ENCODE measurements at places on chromosomes 1 and 21.

DNA sequence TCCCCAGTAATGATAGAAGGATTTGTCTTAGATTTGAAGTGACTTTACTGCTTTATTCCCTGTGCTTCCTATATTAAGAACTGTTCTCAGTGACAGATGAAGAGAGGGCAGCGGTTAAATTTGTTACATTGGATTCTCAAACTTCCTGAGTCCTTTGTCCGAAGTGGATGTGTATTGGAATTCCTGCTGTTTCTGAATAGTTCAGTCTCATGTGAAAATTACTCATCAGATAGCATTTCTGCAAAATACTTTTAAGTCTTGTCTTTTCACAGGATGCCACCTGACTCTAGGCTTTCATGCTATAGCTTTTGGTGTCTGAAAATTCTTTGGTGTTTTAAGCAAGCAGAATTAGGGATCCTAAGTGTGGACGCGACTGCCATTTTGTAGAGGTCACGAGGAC is 83.6 kb downstream of the PRDM2 start:
- DNase-seq = peak; percentile 36

DNA sequence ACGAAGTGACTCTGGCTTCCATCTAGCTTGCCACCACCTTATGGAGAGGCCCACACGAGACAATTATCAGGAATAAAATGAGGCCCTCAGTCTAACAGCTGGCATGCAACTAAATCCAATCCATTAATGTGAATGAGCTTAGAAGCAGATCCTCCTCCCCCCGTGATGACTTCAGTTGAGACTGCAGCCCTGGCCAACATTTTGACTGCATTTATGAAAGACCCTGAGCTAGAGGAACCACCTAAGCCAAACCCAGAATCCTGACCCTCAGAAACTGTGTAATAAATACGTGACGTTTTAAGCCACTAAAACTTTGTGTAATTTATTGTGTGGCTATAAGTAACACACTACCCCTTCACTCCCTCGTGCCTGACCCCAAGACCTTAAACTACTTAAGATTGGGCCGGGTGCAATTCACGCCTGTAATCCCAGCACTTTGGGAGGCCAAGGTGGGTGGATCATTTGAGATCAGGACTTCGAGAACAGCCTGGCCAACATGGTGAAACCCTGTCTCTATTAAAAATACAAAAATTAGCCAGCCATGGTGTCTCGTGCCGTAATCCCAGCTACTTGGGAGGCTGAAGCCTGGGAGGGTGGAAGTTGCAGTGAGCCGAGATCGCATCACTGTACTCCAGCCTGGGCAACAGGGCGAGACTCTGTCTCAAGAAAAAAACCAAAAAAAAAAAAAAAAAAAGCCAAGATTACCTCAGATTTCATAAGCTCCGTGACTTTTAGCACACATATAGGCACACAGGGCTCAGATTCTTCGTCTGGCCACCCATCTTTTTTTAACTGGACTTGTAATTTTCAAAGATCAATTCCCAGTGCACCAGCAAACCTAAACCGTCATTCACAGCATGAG is 72.5 kb downstream of the ENAH start:
- DNase-seq = no peak

DNA sequence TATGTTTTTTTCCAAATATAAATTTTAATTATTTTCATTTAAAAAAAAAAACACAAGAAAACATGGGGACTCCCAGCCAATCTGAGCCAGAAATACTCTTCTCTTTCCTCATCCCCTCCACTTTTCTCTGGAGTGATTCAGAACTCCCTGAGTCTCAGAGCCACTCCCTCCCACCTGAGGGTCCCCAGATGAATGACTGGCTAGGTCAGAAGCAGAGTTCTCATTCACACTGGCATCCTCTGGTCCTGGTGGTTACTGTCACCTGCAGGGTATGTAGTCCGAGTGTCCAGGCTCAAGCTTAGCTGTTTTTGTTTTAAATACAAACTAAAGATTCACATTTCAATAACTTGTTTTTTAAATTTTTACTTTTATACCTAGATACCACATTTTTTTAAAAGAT is 6.3 kb downstream of the HMGCS2 start:
- DNase-seq = no peak

DNA sequence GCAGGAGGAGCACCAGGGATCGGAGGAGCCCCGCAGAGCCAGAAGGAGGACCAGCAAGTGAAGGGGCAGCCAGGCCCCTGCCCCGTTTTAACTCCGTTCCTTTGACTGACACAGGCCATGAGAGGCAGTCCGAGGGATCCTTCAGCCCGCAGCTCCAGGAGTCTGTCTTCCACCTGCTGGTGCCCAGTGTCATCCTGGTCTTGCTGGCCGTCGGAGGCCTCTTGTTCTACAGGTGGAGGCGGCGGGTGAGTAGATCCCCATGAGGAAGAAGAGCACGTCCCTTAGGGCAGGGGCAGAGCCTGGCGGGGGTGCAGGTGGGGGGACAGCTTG is 13.3 kb downstream of the CSF1 start:
- DNase-seq = no peak

- no peak for DNase-seq
Observed at GRCh38 chr1:165226326-165226725, 130.2 kb downstream of the LMX1A start.

DNA sequence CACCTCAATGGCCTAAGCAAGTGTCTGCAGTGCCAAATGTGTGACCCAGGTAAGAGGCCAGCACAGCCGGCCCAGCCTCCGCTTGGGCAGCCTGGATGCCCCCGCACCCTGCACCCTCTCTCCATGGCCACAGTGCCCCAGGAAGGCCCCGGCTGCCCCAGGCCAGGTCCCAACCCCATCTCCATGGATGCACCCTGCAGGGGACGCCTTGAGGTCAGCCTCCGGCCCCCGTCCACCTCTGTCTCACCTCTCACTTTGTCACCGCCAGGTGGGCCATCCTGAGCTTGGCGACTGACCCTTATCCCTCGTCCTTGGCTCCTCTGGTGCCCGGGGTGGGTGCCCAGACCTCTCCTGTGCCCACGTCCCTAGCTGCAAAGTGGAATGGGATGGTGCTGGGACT is 2.2 kb downstream of the TNFRSF14 start:
- no peak for DNase-seq

DNA sequence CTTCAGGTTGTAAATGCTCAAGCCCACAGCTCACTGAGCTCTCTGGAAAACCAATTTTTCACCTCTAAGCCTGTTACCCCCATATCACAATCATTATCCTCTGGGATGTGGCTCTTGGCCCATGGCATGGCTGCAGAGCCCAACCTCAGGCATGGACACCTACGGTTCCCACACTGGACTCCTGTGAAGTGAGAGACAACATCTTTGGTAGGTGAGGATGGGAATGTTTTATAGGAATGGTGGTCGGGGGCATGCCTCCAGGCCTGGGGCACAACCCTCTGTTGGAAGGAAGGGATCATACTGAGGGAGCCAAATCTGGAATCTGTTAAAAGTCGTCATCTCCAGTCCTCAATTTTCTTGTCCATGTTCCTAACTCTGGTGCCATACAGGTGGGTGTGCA is 179.1 kb downstream of the FOXD2 start:
- no peak for DNase-seq

DNA sequence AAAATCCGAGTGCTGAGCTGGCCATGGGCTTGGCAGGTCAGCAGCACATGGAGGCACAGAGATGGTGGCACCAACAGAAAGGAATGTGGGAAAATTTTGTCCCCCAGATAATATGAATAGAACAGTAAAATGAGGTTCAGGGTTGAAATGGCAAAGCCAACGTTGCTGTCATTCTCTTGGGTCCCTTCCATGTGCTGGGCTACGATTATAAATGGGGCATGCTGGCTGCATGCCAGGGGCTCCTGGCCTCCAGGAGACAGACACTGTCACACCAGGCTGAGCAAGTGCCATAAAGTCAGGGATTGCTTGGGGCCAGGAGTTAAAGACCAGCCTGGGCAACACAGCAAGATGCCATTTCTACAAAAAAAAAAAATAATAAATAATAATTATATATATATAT is 77.1 kb downstream of the TOMM20 start:
- no peak for DNase-seq

DNA sequence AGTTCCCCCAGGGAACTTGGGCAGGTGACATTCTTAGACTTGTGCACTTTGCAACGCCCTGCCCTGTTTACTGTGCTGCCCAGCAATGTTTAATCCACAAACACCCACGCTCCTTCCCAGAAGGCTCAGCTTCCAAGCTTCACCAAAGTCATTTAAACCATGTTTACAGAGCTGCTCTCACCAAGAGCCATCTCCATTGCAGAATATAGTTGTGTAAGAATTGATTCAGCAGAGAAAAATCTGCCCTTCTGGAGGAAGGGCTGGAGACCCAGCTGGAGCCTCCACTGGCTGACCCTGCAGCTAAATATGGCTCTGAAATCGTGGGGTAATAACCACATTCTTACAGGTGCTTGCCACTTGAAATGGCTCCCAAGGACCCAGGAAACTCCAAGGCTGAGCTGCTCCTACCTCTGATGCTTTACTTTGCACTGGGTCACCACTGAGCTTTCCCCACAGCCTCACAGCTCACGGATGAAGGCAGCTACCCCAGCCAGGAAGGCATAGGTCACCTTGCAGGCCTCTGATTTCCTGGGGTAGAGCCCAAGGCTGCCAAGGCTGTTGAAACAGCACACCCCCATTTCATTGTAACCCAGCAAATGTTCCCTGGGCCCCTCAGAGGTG is 8.7 kb downstream of the CAPN2 start:
- peak; percentile 91 for DNase-seq

DNA sequence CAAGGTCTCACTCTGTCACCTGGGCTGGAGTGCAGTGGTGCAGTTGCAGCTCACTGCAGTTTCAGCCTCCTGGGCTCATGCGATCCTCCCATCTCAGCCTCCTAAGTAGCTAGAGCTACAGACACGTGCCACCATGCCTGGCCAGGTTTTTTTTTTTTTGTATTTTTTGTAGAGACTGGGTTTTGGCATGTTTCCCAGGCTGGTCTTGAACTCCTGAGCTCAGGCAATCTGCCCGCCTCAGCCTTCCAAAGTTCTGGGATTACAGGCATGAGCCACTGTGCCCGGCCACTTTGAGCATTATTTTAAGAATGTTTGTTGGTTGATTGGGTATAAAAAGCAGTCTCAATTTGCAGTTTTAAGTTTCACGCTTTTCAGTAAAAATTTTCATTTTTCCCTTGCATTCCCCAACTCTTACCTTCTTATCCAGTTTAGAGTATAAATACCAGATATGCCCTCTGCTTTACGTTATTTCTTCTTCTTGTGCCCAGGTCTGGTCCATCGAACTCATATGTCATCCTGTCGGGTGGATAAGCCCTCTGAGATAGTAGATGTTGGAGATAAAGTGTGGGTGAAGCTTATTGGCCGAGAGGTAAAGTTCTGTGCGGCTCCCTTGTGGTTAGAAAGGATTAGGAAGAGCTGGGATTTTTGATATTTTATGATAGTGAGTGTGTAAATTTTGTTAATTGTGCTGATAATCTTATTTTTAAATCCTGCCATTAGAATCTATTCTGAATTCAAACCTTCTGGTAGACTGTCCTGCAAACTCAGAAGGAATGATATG is 36.0 kb downstream of the FABP3 start:
- DNase-seq = no peak

GRCh38 chr1:226309398-226310244 is 657 bp upstream of the LIN9 start:
- peak; percentile 21 for DNase-seq

GRCh38 chr1:112267929-112268328 is 128.1 kb upstream of the CTTNBP2NL start:
- DNase-seq = no peak

- DNase-seq = no peak
Observed at GRCh38 chr21:33898586-33898985, 17.0 kb downstream of the ATP5PO start.

DNA sequence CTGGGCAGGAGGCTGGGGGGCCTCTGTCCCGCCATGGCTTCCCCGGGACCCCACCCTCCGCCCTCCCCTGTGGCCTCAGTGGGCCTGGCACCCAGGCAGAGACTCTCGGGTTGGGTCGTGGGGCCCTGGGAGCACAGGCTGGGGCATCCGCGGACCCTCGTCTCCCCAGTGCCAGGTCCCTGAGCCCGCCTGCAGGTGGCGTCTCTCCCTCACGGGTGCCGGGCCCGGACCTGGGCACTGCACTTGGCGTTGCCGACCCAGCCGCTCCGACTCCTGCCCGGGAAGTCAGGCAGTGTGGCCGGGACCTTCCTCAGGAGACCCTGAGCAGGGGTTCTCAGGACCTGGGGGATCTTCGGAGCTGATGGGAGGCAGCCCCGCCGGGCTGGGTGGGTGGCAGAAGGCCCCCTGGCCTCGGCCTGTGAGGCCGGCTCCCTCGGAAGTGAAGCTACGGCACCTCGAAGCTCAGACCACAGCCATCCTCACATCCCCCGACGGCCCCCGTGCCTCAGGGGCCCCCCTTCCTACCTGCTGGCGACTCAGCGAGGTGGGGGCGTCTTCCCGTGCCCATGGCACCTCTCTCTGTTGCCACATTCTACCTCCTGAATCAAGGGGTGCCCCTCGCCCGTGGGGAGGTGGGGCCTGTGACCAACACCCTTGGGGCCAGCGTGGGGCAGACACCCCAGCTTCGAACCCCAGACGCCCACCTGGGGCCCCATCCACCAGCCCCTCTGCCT is 6.4 kb upstream of the C1orf159 start:
- peak; percentile 57 for DNase-seq

DNA sequence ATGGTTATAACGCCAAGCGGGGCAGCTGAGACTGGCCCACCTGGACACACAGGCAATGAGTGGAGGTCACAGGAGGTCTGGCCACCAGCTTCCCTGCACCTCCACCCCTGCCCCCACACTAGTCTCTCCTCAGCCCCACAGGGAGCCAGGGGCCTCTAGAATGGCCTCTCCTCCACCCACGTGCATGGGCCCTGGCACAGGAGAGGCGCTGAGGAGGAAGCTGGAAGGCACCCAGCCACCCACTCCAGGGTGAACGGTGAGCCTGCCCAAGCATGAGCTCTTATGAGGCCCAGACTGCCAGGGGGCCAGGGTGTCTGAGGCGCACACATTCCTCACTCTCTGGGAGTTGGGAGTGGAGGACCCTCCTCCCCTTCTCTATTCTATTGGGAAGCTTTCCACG is 22.2 kb downstream of the LRP8 start:
- DNase-seq = no peak

- no peak for DNase-seq
Observed at GRCh38 chr1:180617774-180618395, 13.9 kb upstream of the XPR1 start.

DNA sequence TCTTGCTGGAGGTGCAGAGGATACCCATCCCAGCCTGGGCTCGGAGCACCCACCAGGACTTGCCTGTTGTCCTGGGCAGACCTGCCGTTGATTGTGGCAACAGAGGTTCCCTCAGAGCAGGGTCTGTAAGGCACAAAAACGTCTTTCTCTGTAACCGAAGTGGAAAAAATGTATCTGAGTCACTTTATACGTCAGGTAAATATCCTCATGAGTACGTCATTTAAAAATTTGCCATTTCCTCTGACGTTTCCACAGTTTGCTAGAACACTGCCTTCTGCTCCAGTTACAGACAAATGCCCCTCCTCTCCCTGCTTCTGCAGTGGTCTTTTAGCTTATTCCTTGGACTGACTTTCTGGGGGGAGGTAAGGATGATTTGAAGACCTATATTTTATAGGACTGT is 326.8 kb downstream of the HHAT start:
- DNase-seq = no peak

DNA sequence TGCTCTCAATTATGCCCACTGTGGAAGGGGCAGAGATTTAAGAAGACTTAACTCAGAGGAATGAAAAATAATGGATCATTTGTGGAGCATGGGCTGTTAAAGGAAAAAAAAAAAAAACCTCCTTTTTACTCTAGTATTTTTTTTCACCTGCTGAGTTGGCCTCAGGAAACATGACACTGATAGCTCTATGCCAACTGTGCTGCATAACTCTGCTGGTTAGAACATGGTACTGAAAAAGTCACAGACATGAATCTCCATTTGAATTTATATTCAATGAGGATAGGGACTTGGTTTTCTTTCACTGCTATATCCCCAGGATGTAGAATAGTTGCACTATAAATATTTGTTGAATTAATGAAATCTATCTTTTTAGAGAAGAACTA is 86.1 kb upstream of the KIAA0040 start:
- DNase-seq = no peak
